CD4-positive, alpha-beta T cell (primary cell): ENCODE measurements at places on chromosomes 11 and 22. TPM values are rescaled to one million over a fixed set of nuclear protein-coding genes. Genes with fewer than 3 reads are reported as not detected.

SLC29A2 gene
- 9.7 TPM for total RNA-seq

KRTAP5-7 gene
- total RNA-seq: not detected

DNA sequence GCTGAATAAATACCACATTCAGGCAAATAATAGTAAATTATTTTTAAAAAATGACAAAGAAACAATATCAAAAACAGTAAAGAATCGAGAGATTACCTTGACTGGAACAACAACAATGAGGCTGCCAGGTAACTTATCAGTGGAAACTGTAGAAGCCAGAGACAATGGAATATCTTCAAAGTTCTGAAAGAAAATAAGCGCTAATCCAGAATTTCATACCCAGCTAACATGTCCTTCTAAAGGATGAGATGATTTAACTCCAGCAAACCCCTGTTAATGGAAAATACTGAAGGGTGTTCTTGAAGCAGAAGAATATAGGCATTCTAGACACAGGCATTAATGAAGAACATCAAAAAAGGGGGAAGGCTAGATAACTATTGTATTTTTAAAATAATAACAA, 20.7 kb upstream of the SCUBE2 start:
- H3K36me3 ChIP-seq: no peaks in the 10 kb centered on the region
- no peaks in the 10 kb centered on the region for H3K27me3 ChIP-seq
- no peaks in the 10 kb centered on the region for H3K4me1 ChIP-seq
- no peak for DNase-seq

GRCh38 chr22:17120281-17120680, 879 bp downstream of the TMEM121B start:
- no peak overlapping the region for H3K27ac ChIP-seq
- no peak overlapping the region for H3K4me3 ChIP-seq
- no peaks in the 10 kb centered on the region for H3K36me3 ChIP-seq
- H3K4me1 ChIP-seq: peaks cover 59% of the 10 kb centered on the region
- peak; percentile 39 for DNase-seq

DNA sequence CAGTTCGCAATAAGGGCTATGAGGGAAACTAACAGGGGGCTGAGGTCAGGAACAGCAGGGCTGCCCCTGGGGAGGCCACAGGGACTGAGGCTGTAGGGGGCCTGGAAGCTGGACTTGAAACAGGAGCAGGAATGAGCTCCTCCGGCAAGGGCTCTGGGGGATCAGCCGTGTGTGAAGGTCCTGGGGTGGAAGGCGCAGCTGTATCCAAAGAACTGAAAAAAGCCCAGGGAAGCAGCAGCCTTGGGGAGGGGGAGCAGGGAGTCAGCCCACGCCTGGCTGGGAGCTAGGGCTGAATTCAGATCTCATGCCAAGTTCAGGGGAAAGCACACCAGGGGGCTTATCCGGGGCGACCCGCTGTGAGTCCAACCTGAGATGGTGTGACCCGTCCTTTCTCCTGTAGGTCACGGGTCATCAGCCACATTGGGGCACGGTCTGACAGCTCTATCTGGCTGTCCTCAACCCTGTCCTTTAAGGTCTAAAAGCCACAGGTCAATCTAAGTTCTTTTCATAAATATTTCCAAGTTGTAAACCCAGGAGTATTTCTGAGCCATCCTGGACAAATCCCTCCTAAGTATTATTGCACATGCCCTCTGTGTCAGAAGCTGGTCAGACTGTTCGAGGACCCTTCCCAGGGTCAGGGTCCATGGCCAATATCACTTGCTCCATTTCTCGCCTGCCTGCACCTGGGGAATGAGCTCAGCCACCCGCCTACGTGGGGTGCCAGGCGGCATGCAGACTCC, 18.0 kb downstream of the TP53AIP1 start:
- DNase-seq: no peak
- H3K27ac ChIP-seq: no peak overlapping the region
- H3K36me3 ChIP-seq: no peaks in the 10 kb centered on the region
- H3K27me3 ChIP-seq: peaks cover 2% of the 10 kb centered on the region

GRCh38 chr11:16897470-16898061, 116.6 kb downstream of the PLEKHA7 start:
- DNase-seq: no peak
- H3K36me3 ChIP-seq: no peaks in the 10 kb centered on the region
- H3K4me1 ChIP-seq: no peaks in the 10 kb centered on the region
- H3K4me3 ChIP-seq: no peak overlapping the region
- H3K27me3 ChIP-seq: no peaks in the 10 kb centered on the region

DNA sequence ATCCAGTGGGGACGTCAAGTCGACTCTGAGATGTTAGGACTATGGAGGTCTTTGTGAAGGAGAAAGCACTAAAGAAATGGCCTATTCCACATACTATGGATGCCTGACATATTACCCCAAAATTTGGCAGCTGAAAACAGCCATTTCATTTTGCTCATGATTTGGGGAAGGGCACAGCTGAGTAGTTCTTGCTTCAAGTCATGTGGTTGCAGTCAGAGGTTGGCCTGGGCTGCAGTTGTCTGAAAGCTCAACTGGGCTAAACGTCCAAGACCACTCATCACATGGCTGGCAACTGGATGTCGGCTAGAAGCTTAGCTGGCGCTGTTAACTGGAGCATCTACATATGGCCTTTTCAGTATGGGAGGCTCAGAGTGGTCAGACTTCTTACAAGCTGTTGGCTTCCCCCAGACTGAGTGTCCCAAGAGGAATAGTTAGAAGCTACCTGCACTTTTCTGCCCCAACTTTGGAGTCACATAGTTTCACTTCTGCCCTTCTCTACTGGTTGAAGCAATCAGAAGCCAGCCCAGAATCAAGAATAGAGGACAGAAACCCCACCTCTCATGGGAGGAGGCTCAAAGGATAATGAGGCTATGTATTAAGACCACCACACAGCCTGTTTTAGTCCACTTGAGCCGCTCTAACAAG, 14.1 kb downstream of the SLC35C1 start:
- H3K27me3 ChIP-seq: no peaks in the 10 kb centered on the region
- no peaks in the 10 kb centered on the region for H3K4me1 ChIP-seq
- no peak for DNase-seq
- H3K36me3 ChIP-seq: no peaks in the 10 kb centered on the region
- no peak overlapping the region for H3K4me3 ChIP-seq

GRCh38 chr11:61554172-61554988, 26.5 kb downstream of the SYT7 start:
- H3K27me3 ChIP-seq: peaks cover 53% of the 10 kb centered on the region
- no peaks in the 10 kb centered on the region for H3K4me1 ChIP-seq
- DNase-seq: no peak
- no peak overlapping the region for H3K4me3 ChIP-seq
- H3K36me3 ChIP-seq: no peaks in the 10 kb centered on the region

DNA sequence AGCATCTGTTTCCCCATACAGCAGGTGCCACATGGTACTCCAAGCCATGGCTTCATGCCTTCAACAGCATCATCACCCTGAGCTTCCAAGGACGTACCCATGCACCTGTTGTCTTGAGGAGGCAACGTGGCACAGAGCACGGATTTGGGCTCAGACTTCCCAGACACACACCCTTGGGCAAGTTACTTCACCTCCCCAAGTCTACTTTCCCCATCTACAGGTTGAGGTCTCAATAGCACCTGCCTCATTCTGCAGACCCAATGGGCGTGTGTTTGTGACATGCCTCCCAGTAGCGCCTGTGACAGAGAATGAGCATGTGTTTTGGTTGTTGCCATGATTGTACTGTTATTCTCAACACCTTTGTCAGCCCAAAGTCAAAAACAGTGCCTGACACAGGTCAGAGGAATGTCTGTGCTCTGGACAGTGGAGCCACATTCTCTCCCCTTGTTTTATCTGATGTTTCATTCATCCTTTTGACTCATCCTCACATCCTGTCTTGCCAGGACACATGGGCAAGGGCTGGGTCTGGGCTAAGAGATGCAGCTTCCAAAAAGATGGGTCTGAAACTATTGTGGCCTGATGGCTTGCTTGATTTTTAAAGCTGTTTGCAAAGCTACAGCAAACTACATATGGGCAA, 53.4 kb upstream of the CCND1 start:
- H3K4me3 ChIP-seq: no peak overlapping the region
- H3K27me3 ChIP-seq: no peaks in the 10 kb centered on the region
- no peak overlapping the region for H3K27ac ChIP-seq
- H3K36me3 ChIP-seq: no peaks in the 10 kb centered on the region
- no peaks in the 10 kb centered on the region for H3K4me1 ChIP-seq
- DNase-seq: no peak

DNA sequence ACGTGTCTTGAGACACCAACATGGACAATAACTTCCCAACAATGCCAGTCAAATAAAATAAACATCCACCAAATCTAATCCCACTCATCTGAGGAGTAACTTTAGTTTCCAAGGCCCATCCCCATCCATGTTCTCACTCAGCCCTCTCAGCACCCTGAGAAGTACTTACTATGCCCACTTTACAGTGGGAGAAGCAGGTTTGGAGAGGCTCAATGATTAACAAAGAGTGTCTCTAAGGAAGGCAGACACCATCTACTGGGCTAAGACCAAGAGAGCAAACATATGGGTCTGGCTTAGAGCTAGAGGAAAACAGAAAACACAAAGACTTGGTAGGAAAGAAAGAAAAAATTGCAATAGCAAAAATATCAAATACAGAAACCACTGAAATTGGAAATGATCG, 11.3 kb downstream of the POLDIP3 start:
- peaks cover 68% of the 10 kb centered on the region for H3K36me3 ChIP-seq
- H3K27ac ChIP-seq: no peak overlapping the region
- peaks cover 21% of the 10 kb centered on the region for H3K4me1 ChIP-seq
- H3K4me3 ChIP-seq: no peak overlapping the region

- no peak overlapping the region for H3K4me3 ChIP-seq
- H3K27me3 ChIP-seq: no peaks in the 10 kb centered on the region
- H3K4me1 ChIP-seq: no peaks in the 10 kb centered on the region
- H3K27ac ChIP-seq: no peak overlapping the region
- H3K36me3 ChIP-seq: no peaks in the 10 kb centered on the region
- DNase-seq: no peak
Observed at GRCh38 chr11:59918987-59919589, 19.1 kb upstream of the OOSP1 start.

GRCh38 chr11:75394085-75394840, 5.1 kb upstream of the RPS3 start:
- no peak overlapping the region for H3K4me3 ChIP-seq
- H3K4me1 ChIP-seq: no peaks in the 10 kb centered on the region
- H3K27me3 ChIP-seq: no peaks in the 10 kb centered on the region

DNA sequence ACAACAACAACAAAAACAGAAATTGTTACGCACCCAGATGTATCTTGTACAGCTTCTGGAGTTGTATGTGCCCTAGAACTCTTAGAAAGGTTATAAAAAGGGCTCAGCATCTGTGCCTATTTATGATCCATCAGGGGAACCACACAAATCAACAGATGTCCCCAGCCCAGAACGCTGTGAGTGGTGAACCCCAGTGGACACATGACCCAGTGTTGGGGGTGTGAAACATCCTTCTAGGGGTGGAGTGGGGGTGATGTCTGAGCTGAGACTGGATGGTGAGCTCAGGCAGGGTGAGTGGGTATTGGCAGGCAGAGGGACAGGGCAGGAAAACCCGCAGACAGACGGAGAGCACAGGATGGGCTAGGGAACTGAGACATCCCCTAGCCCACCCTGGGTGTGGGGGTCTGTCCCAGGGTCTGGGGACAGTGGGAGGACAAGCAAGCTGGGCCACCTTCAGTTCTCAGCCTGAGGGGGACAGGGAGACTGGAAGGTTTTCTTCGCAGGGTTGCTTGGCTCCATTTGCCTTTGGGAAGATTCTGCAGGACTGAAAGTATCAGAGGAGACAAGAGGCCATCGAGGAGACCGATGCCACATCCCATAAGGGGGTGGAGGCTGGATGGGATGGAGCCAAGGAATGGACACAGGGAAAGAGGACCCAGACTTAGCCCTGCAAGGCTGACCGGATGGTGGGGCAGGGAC, 5.8 kb upstream of the EMID1 start:
- no peaks in the 10 kb centered on the region for H3K36me3 ChIP-seq
- peaks cover 17% of the 10 kb centered on the region for H3K4me1 ChIP-seq
- H3K27ac ChIP-seq: no peak overlapping the region
- no peak overlapping the region for H3K4me3 ChIP-seq
- H3K27me3 ChIP-seq: peaks cover 5% of the 10 kb centered on the region

DNA sequence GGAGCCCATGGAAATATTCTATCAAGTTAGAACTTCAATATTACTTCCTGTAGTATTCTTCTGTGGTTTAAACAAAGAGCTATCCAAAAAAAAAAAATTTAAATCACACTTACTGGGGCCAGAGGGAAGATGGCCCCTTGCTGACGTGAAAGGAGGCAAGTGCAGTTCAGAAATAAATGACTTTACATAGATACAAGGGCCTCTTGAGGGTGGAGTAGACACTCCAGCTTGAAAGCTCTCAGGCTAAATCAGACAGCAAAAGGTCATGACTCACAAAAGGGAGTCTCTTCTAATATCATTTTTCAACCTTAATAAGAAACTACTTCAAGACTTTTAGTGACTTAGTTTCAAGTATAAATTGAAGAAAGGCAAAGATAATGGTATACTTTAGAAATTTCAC, 1160.3 kb downstream of the FAM181B start:
- H3K4me1 ChIP-seq: no peaks in the 10 kb centered on the region
- DNase-seq: no peak
- no peaks in the 10 kb centered on the region for H3K27me3 ChIP-seq
- no peak overlapping the region for H3K4me3 ChIP-seq
- no peak overlapping the region for H3K27ac ChIP-seq
- H3K36me3 ChIP-seq: no peaks in the 10 kb centered on the region

DNA sequence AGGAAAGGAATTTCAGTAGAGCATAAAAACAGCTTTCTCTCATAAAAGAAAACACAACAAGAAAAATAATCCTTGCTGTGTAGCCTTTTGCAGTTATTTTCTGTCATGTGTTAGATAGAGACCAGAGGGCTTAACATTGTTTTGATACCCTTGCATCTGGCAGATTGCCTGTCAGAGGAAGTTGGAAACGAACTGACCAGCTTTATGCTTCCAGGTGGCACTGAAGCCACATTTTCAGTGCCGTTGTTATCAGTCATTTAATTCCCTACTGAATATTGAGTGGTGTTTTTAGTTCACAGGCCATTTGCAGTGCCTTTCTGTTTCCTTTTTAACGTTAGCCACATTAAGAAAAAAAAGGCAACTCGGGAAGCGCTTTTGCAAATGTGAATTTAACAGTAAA, 21.5 kb upstream of the RAG2 start:
- H3K36me3 ChIP-seq: no peaks in the 10 kb centered on the region
- no peak overlapping the region for H3K27ac ChIP-seq
- H3K4me1 ChIP-seq: no peaks in the 10 kb centered on the region
- H3K4me3 ChIP-seq: no peak overlapping the region
- no peaks in the 10 kb centered on the region for H3K27me3 ChIP-seq
- no peak for DNase-seq
